ENCODE measurements at places on chromosomes 5 and 9.

GRCh38 chr9:124480621-124480981, 26.6 kb downstream of the NR5A1 start:
- no peak for DNase-seq

GRCh38 chr5:57176350-57176857, 2.5 kb downstream of the GPBP1 start:
- DNase-seq, result no peak

- no peak for DNase-seq
Observed at GRCh38 chr5:1097381-1097987, 14.4 kb downstream of the SLC12A7 start.

GRCh38 chr5:31867219-31867618, 228.3 kb downstream of the PDZD2 start:
- no peak for DNase-seq

DNA sequence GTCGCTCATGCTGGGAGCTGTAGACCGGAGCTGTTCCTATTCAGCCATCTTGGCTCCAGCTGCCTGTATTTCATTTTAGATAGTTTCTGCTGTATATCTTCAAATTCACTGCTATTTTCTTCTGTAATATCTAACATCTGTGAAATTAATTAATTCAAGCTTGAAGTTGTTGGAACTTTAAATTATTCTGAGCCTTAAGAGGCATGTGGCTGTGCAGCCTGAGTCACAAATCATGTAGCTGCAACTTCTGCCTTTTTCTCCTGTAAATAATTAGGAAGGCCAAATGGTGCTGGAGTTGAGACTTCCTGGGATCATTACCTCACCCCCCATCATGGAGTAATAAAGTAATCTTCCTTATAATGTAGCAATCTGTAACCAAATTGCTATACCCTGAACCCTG, 183.3 kb upstream of the PCSK5 start:
- no peak for DNase-seq

DNA sequence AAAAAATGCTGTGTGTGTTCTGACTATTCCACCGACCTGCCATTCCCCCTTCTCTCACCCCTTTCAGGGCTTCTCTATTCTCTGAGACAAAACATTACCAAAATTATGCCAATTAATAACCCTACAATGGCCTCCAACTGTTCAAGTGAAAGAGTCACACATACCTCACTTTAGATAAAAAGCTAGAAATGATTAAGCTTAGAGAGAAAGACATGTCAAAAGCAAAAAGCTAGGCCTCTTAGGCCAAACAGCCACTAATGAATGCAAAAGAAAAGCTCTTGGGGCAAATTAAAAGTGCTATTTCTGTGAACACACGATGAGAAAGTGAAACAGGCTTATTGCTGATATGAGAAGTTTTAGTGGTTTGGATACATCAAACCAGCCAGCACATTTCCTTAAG, 279.6 kb upstream of the GRAMD2B start:
- DNase-seq, result no peak

GRCh38 chr5:41637424-41637823, 127.0 kb upstream of the PLCXD3 start:
- no peak for DNase-seq

DNA sequence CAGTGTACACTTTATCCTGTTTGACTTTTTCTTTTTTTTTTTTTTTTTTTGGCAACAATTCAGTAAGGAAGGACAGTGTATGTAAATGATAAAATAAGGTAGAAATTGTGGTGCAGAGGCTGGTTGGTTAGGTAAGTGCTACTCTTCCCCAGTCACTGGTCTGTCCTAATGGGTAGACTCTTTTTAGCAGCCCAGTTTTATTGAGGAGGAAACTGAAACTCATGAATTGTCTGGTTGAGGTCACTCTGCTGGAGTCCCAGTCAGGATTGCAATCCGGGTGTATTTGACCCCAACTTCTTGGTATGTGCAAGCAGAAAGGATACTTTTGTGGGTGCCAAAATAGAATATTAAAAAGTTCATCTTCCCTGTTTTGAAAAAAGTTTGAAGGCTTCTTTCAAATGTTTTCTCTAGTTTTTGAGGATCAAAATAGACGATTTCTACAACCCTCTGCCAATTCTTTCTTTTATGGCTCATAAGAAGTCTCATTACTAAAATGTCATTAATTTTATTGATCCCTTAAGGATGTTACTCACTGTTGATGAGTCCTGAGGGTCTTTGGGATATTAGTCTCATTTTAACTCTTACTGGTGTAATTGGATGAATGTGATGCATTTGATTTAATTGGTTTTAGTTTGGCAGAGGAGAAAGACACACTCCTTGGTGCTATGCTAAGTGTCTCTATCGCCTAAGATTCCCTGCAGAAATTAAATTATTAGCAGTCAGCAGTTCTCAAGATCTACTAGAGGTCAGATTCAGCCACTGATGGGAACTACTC, 171.9 kb downstream of the KDM4C start:
- no peak for DNase-seq

GRCh38 chr9:30293231-30293630, 2091.2 kb upstream of the ACO1 start:
- no peak for DNase-seq

DNA sequence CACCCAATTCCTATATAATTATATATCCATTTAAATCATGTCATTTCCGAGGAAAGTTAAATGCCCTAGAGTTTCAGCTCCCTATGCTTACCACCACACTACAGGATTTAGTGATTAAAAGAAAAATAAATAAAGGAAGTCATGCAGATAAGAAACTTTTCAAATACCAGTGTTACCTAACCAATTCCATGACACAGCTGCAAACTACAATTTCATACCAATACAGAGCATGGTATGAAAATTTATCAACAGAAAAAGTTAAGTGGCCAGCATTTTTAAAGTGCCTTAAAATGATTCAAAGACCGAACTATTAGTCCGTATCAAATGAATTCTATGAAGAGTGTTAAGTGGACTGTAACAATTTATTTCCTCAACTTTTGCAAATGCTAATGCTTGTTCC, 35.9 kb downstream of the CEP120 start:
- DNase-seq, result no peak

GRCh38 chr5:151798674-151799073, 26.9 kb downstream of the G3BP1 start:
- DNase-seq, result no peak

- no peak for DNase-seq
Observed at GRCh38 chr9:124041817-124042116, 30.2 kb downstream of the LHX2 start.

- no peak for DNase-seq
Observed at GRCh38 chr5:96807075-96807654, 580 bp downstream of the ERAP1 start.

DNA sequence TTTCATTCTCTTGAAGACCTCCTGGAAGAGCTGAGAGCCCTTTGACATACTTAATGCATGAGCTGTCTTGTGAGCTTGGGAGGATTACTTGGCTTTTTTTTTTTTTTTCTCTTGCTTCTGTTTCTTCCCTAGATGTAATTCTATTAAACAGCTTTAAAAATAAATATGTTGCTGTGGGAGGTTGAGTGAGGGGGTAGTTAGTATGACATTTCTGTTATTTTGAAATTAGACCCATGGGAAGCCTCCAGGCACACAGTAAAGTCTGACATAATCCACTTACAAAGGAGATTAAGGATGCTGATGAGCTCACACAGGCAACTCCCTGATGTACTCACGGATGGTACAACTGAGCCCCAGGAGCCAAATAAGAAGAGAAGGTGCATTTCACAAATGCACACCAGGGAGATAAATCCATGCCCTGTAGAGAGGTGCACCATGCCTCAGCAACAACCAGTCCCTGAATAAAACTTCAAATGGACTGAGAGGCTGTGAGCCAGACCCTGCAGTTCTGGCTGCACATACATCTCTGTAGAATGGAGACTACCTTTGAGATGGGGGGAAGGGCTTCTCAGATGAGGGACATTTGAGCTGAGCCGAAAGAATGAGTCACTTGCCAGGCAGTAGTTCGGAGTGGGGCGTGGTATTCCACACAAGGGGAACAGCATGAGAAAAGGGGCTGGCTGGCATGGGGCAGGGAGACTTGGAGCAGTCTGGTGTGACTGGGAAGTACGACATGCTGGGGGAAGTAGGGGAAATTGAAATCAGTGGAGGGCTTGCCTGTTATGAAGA, 68.7 kb downstream of the ACTL7B start:
- DNase-seq, result no peak

GRCh38 chr9:114256827-114257328, 66.0 kb upstream of the ORM1 start:
- DNase-seq, result no peak

GRCh38 chr5:175590471-175590881, 67.4 kb upstream of the HRH2 start:
- DNase-seq, result no peak

GRCh38 chr9:37399336-37399735, 23.2 kb upstream of the GRHPR start:
- DNase-seq, result no peak

DNA sequence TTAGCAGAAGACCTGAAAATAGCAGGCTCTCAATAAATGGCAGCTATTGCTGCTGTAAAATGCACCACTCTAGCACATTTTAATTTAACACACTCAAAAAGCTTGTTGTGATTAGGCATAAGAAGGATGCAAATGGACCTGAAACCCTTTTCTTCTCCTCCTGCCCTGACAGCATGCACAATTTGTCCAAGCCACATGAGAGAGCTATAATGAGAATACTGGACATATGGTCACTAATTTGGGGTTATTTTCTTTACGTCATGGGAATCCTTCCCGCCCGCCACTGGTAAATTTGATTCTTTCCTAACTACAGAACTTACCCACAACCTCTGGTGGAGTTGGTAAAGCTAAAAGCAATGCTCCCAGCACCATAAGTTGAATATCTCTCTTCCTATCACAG, 62.1 kb downstream of the TRIM32 start:
- DNase-seq, result no peak

DNA sequence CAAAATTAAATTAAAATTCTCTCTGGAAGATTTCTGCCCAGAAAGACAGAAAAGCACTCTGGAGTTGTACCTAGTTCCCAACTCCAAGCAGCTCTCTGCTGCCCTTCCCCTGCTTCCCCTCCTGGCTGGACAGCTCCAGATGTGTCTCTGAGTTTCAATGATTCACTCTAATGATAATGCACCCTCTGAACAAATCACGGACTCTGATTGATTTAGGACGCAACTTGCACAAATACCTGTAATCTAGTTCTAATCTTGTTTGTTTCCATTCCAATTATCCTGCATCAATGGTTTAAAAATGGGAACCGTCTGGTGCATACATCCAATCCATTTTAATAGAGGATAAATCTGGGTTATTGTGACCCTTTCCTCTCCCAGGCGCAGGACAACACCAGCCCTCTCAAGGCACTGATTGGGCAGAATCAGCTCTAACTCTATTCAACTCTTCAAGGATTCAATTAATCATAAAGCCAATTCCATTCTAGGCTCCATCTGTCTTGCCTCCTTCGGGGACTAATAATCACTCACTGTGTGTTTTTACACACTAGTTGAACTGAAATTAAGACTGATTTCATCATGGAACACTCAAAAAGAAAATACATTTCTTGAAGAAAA, 111.2 kb upstream of the LRRTM2 start:
- no peak for DNase-seq

DNA sequence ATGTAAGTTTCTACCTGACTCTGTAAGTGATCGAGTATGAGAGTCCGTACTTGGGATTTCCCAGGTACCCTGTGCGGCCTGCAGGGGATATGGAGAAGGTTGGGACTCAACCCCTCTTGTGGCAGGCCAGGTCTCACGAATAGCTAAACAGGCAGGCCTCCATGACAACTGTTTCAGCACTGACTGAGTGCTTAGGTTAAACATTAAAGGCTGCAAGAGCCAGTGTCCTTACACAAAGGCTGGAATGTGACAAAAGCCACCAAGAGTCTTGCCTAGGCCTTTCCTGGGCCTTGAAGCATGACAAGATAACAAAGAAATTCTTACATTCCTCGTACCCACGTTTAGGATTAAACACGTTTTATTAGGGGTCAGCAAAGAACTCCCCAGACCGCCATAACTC, 58.6 kb downstream of the THBS4 start:
- DNase-seq, result no peak
